ENCODE measurements at places on chromosomes 7 and 10. TPM values are rescaled to one million over a fixed set of nuclear protein-coding genes. Genes with fewer than 3 reads are reported as not detected.
A peak's percentile ranks its signal among the peaks of the same experiment; 100 is the strongest.

DNA sequence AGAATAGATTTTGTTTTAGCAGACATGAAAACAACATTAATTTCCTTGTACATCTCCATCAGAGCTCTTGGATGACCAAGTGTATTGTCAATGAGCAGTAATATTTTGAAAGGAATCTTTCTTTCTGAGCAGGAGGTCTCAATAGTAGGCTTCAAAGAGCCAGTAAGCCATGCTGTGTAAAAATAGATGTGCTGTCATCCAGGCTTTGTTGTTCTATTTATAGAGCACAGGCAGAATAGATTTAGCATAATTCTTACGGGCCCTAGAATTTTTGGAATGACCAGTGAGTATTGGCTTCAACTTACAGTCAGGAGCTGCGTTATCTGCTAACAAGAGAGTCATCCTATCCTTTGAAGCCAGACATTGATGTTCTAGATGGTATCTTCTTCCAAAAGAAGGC is 19.0 kb downstream of the MINPP1 start:
- no peak for DNase-seq
- no peak overlapping the region for H3K27ac ChIP-seq
- no peaks in the 10 kb centered on the region for H3K4me1 ChIP-seq
- no peaks in the 10 kb centered on the region for H3K27me3 ChIP-seq
- H3K36me3 ChIP-seq, result peaks cover 60% of the 10 kb centered on the region

GRCh38 chr10:3064423-3064822 is 2.9 kb upstream of the PFKP start:
- no peak for DNase-seq
- H3K4me1 ChIP-seq, result peaks cover 7% of the 10 kb centered on the region
- H3K27me3 ChIP-seq, result peaks cover 28% of the 10 kb centered on the region
- H3K4me3 ChIP-seq, result no peak overlapping the region

GRCh38 chr10:12614177-12614995 is 265.0 kb downstream of the CAMK1D start:
- H3K27ac ChIP-seq, result no peak overlapping the region
- no peaks in the 10 kb centered on the region for H3K4me1 ChIP-seq
- no peaks in the 10 kb centered on the region for H3K36me3 ChIP-seq
- no peak overlapping the region for H3K4me3 ChIP-seq
- no peak for DNase-seq
- peaks cover 9% of the 10 kb centered on the region for H3K27me3 ChIP-seq

GRCh38 chr7:123643495-123644441 is 11.9 kb upstream of the LMOD2 start:
- DNase-seq, result no peak
- peak overlapping the region; percentile 37 for H3K4me3 ChIP-seq
- H3K27me3 ChIP-seq, result no peaks in the 10 kb centered on the region
- no peaks in the 10 kb centered on the region for H3K36me3 ChIP-seq
- H3K27ac ChIP-seq, result peak overlapping the region; percentile 68
- H3K4me1 ChIP-seq, result peaks cover 25% of the 10 kb centered on the region

- no peak overlapping the region for H3K27ac ChIP-seq
- H3K4me1 ChIP-seq, result no peaks in the 10 kb centered on the region
Observed at GRCh38 chr7:157539521-157539920, 202.7 kb downstream of the DNAJB6 start.

- H3K4me3 ChIP-seq, result no peak overlapping the region
- peaks cover 7% of the 10 kb centered on the region for H3K27me3 ChIP-seq
- H3K4me1 ChIP-seq, result peaks cover 6% of the 10 kb centered on the region
Observed at GRCh38 chr10:85858776-85859515, 507.6 kb downstream of the GRID1 start.

DNA sequence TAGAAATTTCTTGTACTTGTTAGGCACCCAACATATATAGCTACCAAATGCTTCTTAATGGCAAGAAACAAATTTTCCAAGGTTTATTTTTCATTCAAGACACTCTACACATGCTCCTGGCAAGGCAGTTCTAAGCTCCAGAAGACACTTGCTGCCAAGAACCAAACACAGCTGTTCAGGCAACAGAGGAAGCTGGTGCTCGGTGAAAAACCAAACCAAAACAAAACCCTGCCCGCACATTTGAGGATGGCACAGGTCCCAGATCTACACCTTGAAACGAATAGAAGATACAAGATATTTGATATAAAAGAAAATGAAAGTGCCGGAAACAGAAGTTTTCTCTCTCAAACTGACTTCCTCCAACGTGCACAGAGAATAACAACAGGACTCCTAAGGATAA is 4.9 kb upstream of the DNTT start:
- no peak overlapping the region for H3K4me3 ChIP-seq
- peaks cover 5% of the 10 kb centered on the region for H3K27me3 ChIP-seq
- peaks cover 7% of the 10 kb centered on the region for H3K4me1 ChIP-seq
- no peaks in the 10 kb centered on the region for H3K36me3 ChIP-seq
- no peak overlapping the region for H3K27ac ChIP-seq

DNA sequence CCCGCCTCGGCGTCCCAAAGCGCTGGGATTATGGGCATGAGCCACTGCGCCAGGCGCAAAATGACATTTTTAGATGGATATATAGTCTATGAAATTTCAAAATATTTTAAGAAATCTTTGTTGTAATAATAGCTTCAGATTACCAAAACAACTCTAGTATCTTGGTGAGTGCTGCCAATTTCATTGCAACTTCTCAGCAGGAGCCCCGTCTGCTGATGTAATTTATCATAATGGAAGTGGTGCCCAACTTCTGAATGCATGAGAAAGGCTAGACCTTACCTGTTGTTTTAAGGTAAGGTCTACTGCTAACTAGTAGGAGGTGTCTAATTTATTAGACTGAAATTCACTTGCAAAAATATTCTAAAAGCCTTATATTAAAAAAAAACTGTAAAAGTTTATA is 20.0 kb downstream of the PDSS1 start:
- H3K4me3 ChIP-seq, result no peak overlapping the region
- DNase-seq, result no peak
- H3K36me3 ChIP-seq, result peaks cover 15% of the 10 kb centered on the region
- H3K4me1 ChIP-seq, result no peaks in the 10 kb centered on the region

- H3K27me3 ChIP-seq, result peaks cover 8% of the 10 kb centered on the region
- no peak overlapping the region for H3K4me3 ChIP-seq
- H3K36me3 ChIP-seq, result no peaks in the 10 kb centered on the region
- peaks cover 47% of the 10 kb centered on the region for H3K4me1 ChIP-seq
- no peak overlapping the region for H3K27ac ChIP-seq
Observed at GRCh38 chr10:121084675-121085070, 233.5 kb downstream of the WDR11 start.

- H3K4me3 ChIP-seq, result no peak overlapping the region
- peaks cover 18% of the 10 kb centered on the region for H3K36me3 ChIP-seq
- H3K27me3 ChIP-seq, result no peaks in the 10 kb centered on the region
- H3K27ac ChIP-seq, result peak overlapping the region; percentile 67
Observed at GRCh38 chr10:79140855-79141254, 72.1 kb downstream of the ZMIZ1 start.

DNA sequence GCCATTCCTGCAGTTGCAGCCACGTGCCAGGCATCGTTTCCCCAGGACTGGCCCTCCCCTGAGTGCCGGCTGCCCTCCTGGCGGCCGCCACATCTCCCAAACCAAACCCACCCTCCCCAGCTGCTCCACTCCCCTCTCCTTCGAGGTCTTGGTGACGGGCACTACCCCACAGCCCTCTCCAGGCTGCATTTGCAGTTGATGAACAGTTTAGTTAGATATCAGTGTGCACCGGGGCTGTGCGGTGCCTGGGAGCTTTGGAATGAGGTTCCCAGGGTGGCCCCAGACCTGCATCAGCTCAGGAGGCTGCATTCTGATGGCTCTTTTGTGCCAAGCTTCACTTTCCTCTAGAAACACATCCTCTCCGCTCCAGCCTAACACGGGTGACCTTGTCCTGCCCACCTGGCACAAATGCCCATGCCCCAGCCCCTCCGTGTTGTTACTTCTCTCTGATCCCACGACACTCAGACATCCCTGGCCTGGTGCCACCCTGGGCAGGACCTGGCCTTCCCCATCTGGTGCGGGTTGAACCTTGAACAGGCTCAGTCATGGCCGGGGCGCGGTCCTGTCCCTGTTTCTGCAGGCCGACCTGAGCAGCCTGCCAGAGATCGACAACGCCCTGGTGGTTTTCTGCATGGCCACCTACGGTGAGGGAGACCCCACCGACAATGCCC is 14.5 kb downstream of the TMEM120A start:
- H3K27me3 ChIP-seq, result no peaks in the 10 kb centered on the region
- DNase-seq, result no peak
- no peaks in the 10 kb centered on the region for H3K4me1 ChIP-seq
- peaks cover 8% of the 10 kb centered on the region for H3K36me3 ChIP-seq
- H3K27ac ChIP-seq, result no peak overlapping the region

- H3K4me1 ChIP-seq, result peaks cover 12% of the 10 kb centered on the region
- H3K27me3 ChIP-seq, result no peaks in the 10 kb centered on the region
- H3K36me3 ChIP-seq, result peaks cover 6% of the 10 kb centered on the region
- no peak overlapping the region for H3K4me3 ChIP-seq
- no peak for DNase-seq
Observed at GRCh38 chr7:67429735-67430134, 433.1 kb downstream of the TYW1 start.

DNA sequence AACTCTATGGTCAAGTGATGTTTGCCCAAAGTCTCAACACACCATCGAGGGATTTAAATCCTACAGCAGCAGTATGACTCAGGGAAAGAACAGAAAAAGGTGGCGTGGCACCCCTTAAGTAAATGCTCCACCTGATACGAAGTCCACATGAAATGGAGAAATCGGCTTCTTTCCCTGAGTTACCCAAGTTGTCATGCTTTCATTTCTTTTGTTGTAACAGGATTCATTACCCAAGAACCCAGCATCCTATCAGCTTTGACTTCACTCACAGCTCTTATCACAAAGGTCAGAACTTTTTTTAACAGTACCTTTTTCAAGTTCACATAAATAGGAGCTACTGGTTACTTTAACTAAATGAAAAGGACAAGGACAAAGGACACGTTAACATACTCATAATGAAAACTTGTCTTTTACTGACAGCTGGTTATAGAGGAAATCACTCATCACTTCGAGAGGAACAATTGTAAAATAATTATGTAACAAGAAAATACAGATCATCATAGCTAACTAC is 219.8 kb upstream of the FRMD4A start:
- H3K27ac ChIP-seq, result no peak overlapping the region
- DNase-seq, result no peak
- no peak overlapping the region for H3K4me3 ChIP-seq
- no peaks in the 10 kb centered on the region for H3K27me3 ChIP-seq
- no peaks in the 10 kb centered on the region for H3K36me3 ChIP-seq

DNA sequence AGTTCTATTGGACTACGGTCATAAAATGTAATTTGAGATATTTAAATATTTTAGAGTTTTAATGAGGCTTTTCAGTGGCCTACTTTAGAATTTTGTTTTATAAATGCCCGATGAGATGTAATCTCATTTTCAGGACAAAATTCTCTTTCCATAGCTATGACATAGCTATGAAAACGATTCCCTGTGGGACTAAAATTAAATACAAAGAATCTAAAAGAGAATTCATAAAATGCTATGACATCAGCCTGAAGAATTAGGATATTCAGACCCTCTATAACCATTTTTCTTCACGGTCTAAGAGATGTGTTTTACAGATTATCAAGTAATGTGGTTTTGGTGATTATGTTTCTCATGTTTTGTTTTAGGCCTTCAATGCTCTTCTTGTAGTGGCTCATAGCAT is 48.2 kb upstream of the ODAD2 start:
- H3K27me3 ChIP-seq, result peaks cover 2% of the 10 kb centered on the region
- H3K4me1 ChIP-seq, result no peaks in the 10 kb centered on the region
- no peak for DNase-seq

Gene CALCR
- not detected for total RNA-seq

Gene CPEB3
- total RNA-seq, result 2.6 TPM

Gene SVIL
- 302 TPM for total RNA-seq

Gene TRDMT1
- 12.3 TPM for total RNA-seq

Gene AGAP6
- total RNA-seq, result 23.2 TPM

Gene ARHGAP22
- total RNA-seq, result 2.9 TPM

Gene BTBD16
- total RNA-seq, result not detected

Gene ZNF248
- total RNA-seq, result 16.3 TPM
